MCF 10A (cell line): ENCODE measurements at places on chromosomes 6 and 20. TPM values are rescaled to one million over a fixed set of nuclear protein-coding genes. Genes with fewer than 3 reads are reported as not detected.

MDFI gene
- total RNA-seq, result 39.1 and 59.1 TPM in 2 replicates

SLC22A2 gene
- not detected in 2 replicates for total RNA-seq

SNAP25 gene
- total RNA-seq, result not detected in 2 replicates

TPMT gene
- total RNA-seq, result 8.7 and 11.1 TPM in 2 replicates

TOX2 gene
- 2.4 and 2.7 TPM in 2 replicates for total RNA-seq

DHX35 gene
- 7.8 and 8.3 TPM in 2 replicates for total RNA-seq

SLC17A4 gene
- total RNA-seq, result not detected in 2 replicates

DNA sequence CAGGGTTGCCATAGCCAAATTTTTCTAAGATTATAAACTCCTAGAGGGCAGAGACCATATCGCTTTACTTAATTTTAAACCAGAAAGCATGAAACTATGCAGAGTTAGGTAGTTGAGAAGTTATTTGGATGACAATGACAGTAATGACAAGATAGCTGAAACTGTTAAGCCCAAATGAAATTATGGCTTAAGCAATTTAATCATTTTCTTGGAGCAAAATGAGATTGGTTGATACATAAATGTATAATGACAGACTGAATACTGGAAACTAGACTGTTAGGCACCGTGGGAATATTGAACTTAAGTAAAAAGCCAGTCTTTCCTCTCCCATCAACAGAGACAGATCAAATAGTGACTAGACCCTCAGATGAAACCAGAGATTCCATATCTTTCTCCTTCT lies 670.3 kb upstream of the NRSN1 start:
- no peak overlapping the region for H3K4me3 ChIP-seq
- H3K36me3 ChIP-seq, result no peaks in the 10 kb centered on the region
- no peaks in the 10 kb centered on the region for H3K27me3 ChIP-seq
- no peak for DNase-seq
- H3K27ac ChIP-seq, result no peak overlapping the region
- H3K4me1 ChIP-seq, result no peaks in the 10 kb centered on the region

DNA sequence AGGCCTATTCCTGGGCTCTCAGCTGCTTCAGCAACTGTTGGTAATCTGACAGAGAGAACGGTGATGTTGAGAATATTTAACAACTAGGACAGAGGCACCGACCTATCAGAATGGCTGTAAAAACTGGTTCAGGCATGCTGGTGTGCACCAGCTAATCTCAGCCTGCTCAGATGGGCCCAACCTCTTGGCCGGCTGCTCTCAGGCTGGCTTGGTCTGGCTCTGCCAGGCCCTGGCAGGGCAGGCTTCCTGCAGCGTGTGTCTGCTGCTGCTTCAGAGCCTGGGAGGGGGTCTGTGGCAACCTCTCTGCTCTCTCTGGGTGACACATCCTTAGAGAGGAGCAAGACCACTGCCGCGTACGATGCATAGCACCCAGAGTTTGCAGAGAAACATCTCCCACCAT lies 4.8 kb downstream of the SLC2A12 start:
- H3K27ac ChIP-seq, result no peak overlapping the region
- H3K4me1 ChIP-seq, result peaks cover 4% of the 10 kb centered on the region
- no peak for DNase-seq
- no peak overlapping the region for H3K4me3 ChIP-seq
- no peaks in the 10 kb centered on the region for H3K36me3 ChIP-seq

DNA sequence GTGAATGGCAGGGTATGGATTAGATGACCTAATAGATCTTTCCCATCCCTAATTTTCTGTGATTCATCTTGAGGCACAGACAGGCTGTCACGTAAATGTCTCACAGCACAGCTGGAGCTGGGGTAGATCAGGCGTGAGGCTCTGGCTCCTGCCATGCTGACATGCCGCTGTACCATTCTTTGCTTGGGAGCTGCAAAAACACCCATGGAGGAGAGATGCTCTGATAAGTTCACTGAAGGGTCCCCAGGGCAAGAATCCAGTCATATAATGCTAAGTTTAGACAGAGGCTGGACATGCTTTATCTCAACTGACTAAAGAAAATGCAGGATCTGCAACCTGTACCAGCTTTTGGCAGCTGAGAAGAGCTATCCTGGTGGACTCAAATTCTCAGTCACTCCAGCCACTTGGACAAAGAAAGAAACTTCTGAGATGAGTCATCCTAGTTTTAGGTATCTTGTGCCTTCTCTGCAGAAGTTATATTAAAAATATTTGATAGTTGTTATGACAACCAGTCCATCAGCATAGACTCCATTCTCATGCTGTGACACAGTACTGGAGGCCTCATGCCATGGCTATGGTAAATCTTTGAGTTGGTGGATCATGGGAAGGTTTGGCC lies 185.1 kb upstream of the RAB32 start:
- peak; percentile 43 for DNase-seq
- H3K36me3 ChIP-seq, result peaks cover 7% of the 10 kb centered on the region
- H3K27ac ChIP-seq, result peak overlapping the region; percentile 85
- H3K4me1 ChIP-seq, result peaks cover 39% of the 10 kb centered on the region
- peak overlapping the region; percentile 65 for H3K4me3 ChIP-seq
- H3K27me3 ChIP-seq, result no peaks in the 10 kb centered on the region

GRCh38 chr6:113953346-113953745 lies 17.6 kb downstream of the HDAC2 start:
- H3K4me1 ChIP-seq, result no peaks in the 10 kb centered on the region
- no peak for DNase-seq
- no peaks in the 10 kb centered on the region for H3K27me3 ChIP-seq
- H3K36me3 ChIP-seq, result peaks cover 50% of the 10 kb centered on the region

GRCh38 chr6:84645000-84645399 lies 119.4 kb downstream of the TBX18 start:
- H3K36me3 ChIP-seq, result no peaks in the 10 kb centered on the region
- peak overlapping the region; percentile 60 for H3K27ac ChIP-seq
- H3K27me3 ChIP-seq, result no peaks in the 10 kb centered on the region

GRCh38 chr6:99560668-99561067 lies 7.8 kb downstream of the CCNC start:
- DNase-seq, result no peak
- H3K4me3 ChIP-seq, result no peak overlapping the region
- H3K4me1 ChIP-seq, result peaks cover 14% of the 10 kb centered on the region
- no peaks in the 10 kb centered on the region for H3K27me3 ChIP-seq

- H3K27me3 ChIP-seq, result no peaks in the 10 kb centered on the region
- H3K36me3 ChIP-seq, result peaks cover 6% of the 10 kb centered on the region
- H3K27ac ChIP-seq, result no peak overlapping the region
- H3K4me3 ChIP-seq, result no peak overlapping the region
- peaks cover 21% of the 10 kb centered on the region for H3K4me1 ChIP-seq
- no peak for DNase-seq
Measured at GRCh38 chr20:38875175-38875993, 50.8 kb upstream of the FAM83D start.

GRCh38 chr6:156474507-156475120 lies 302.6 kb upstream of the ARID1B start:
- H3K4me1 ChIP-seq, result no peaks in the 10 kb centered on the region
- H3K4me3 ChIP-seq, result no peak overlapping the region
- H3K27me3 ChIP-seq, result no peaks in the 10 kb centered on the region
- H3K36me3 ChIP-seq, result no peaks in the 10 kb centered on the region

GRCh38 chr6:102398788-102399390 lies 1005.4 kb downstream of the GRIK2 start:
- H3K4me3 ChIP-seq, result no peak overlapping the region
- H3K27ac ChIP-seq, result peak overlapping the region; percentile 74
